ENCODE measurements at places on chromosomes 1 and 21. TPM values are rescaled to one million over a fixed set of nuclear protein-coding genes. Genes with fewer than 3 reads are reported as not detected.

Gene C1orf115
- total RNA-seq, result 1.4 TPM

Gene RAVER2
- 20.5 TPM for total RNA-seq

DNA sequence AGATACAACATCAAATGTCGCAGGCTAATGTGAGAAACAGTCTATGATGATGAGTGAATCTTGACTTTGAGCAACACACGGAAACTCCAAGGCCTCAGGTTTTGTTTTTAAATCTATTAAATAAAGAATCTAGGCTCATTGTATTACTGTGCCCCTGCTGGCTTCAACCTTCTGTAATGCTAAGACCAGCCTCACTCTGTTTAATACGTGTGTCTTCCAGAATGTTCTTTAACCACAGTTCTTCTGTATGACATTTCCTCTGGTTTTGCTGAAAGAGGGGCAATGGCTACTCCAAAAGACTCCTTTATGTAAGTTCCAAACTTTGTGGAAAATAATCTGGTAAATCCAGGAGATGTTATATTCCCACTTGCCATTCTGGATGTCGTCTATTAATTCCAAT, 101.1 kb upstream of the TIAM1 start:
- no peak for DNase-seq

- DNase-seq, result no peak
Measured at GRCh38 chr1:208173749-208174148, 70.4 kb downstream of the PLXNA2 start.

Gene ATAD3C
- 0.14 TPM for total RNA-seq

GRCh38 chr1:170274131-170274501, 128.4 kb downstream of the NTMT2 start:
- DNase-seq, result no peak

Gene RAB3GAP2
- 17.8 TPM for total RNA-seq

- DNase-seq, result no peak
Measured at GRCh38 chr1:166122873-166123466, 43.8 kb downstream of the FAM78B start.

GRCh38 chr1:230272557-230272956, 153.6 kb downstream of the PGBD5 start:
- DNase-seq, result no peak

Gene TBCE
- 59.9 TPM for total RNA-seq

DNA sequence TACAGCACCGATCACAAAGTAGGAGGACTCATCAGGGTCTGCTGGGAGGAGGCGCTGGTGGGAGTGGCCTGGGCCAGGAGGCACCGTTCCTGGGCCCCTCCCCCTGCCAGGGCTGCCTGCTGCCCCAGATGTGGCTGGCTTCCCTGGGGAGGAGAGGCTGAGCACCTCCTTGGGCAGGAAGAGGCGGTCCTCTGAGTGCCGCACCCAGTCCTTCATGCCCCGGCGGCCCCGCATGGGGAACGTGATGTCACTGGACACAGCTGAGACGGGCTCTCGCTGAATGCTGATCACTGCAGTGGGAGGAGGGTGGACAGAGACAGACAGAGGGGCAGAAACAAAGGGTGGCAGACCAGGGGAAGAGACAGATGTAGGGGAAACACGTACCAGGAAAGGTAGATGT, 24.8 kb downstream of the ADGRB2 start:
- no peak for DNase-seq

Gene TEDDM1
- not detected for total RNA-seq

Gene C1QC
- total RNA-seq, result not detected

GRCh38 chr1:107875689-107876088, 89.3 kb downstream of the VAV3 start:
- DNase-seq, result no peak

- peak; percentile 72 for DNase-seq
Measured at GRCh38 chr1:61446531-61446991, 278.4 kb downstream of the TM2D1 start.

DNA sequence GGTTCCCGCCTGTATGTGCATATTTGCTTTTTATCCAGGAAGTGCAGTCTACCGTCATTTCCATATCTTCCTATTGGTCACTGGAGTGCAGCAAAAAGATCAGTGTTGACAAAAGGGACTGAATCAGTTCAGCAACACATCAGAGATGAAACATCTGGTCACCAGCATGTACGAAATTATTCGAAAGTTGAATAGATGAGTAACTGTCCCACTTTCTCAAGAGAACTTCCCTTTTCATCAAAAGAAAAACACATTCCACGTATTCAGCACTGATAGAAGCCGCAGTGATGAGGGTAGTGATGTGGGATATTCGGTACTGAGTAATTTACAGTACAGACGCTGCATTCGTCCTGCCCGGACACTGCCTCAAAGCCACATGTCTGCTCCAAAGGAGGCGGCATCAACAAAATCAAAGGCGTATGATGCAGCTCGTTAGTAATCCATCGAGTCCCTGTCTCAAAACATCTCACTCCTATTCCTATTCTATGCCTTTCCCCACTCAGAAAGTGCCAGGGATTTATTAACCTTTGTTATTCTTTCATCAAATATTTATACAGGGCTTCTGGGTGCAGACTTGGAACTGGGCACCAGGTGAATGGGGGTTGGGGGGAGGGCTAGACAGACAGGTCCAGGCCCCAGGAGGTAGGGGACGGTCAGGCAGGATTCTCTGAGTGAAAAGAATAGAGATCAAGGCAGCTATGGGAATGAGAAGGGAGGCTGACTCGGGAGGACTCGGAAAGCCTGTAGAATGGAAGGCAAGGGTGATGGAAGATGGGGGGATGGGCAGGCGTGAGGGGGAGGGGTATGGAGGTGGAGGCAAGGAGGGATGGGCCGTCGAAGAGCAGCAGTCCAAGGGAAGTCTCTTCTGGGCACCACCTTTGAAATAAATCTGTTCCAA, 79.5 kb upstream of the SLC45A1 start:
- DNase-seq, result no peak

- DNase-seq, result no peak
Measured at GRCh38 chr1:189323091-189323490, 1154.6 kb downstream of the BRINP3 start.

- peak; percentile 94 for DNase-seq
Measured at GRCh38 chr1:41919764-41920397, 1.2 kb upstream of the HIVEP3 start.

DNA sequence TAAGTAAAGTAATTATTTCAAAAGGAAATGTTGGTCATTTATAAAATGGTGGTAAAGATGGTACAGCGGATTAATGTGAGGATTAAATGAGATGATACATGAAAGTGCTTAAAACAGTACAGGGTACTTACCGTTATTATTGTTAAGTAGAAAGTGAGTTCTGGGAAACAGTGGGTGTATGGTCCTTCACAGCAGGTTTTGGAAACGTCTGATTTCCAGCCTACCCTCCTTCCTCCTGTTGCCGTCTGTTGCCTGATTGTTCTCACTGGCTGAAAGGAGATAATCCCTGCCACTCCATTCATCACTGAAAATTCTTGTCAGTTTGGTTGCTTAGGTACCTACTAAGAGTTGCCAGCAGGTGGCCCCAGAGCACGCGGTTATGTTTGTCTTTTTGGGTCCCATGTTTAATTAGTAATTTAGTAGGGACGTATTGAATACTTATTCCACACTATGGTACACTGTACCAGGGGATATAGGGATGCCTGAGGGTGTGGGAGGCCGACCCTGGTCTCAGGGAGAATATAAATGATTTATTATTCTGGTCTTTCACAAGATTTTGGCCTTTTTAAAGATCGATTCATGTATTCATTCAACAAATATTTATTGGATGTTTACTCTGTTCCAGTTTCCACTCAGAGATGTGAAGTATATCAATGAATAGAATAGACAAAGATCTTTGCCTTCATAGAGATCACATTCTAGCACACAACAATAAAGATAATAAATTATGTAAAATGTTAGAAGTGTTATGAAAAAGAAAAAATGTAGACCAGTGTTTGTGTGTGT, 30.8 kb upstream of the RPTN start:
- DNase-seq, result peak; percentile 13

DNA sequence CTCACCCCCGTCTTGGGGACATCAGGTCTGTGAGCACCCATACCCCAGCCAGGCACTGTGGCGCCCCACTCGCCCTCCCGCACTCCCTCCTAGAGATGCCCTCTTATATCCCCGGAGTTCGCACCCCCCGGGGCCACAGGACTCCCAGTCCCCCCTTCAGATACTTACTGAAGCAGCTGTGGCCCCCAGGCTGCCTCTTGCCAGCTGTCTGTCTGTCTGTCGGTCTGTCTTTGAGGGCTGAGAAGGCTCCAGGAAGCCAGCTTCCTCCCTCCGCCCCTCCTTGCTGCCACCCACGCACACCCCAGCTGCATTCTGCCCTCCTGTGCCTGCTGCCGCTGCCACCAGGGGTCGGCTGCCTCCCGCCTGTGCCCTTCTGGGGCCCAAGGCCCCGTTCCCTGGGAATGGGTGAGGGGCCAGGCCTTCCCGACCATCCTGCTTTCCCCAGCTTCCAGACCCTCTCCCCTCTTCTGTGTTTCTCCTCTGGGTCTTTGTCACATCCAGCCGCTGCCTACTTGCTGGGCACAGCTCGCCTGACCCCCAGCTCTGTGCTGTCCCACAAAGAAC, at the start of gene PTPN7:
TSS of gene PTPN7 (minus strand) at position 226 of the 564 bp plus-strand sequence. CDS start 1,200 bp downstream, outside the sequence.
- DNase-seq, result no peak

- DNase-seq, result no peak
Measured at GRCh38 chr21:37546949-37547614, 180.5 kb downstream of the DYRK1A start.

Measured in G401 (cell line).